ENCODE measurements at places on chromosomes 3 and 15.

DNA sequence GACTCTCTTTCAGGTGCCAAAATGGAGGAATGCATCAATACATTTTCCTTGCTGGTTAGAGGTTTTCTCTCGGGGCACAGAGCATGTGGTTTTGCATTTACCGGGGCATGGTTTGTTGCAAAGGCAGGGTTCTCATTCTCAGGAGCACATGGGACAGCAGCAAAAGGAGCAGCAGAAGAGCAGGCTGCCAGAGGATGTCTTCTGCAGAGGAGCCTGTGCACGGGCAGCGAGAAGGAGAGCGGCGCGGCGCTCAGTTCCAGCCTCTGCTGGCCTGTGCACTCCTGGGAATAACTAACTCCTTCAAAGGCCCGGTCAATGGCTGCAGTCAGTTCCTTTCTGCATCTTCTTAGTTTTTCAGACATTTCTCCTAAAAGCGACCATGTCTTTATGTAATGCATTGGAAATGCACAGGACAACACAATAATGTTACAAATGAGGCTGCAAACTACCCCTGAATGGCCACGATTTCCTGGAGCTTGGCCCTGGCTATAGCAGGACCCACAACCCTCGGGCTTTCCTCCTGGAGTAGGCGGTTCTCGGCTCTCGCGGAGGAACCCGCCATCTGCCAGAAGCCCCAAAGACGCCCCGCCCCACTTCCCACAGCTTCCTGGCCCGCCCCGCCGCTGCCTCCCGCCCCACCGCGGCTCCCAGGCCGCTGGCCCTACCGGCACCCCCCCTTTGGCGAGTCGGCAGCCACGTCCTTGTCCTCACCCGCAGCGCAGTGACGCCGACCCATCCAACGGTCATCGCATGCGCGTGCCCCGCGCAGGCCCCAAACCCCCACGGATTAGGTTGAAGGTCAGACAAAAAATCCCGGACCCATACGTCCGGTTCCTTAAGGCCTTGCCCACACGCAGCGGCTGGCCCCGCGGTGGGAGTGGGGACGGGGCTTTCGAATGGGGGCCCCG lies at the start of gene C3orf62:
TSS of gene C3orf62 (minus strand) at position 758 of the 908 bp plus-strand sequence. CDS start at position 398, 360 bp downstream.
- DNase-seq: peak; percentile 87

DNA sequence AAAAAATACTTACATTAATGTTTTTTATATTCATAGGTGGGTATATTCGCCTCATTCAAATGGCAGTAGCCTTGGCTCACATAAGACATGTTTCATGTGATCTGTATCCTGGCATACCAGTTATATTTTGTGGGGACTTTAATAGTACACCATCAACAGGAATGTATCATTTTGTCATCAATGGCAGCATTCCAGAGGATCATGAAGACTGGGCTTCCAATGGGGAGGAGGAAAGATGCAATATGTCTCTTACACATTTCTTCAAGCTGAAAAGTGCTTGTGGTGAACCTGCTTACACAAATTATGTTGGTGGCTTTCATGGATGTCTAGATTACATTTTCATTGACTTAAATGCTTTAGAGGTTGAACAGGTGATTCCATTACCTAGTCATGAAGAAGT lies 3.5 kb downstream of the PDE12 start:
- no peak for DNase-seq

DNA sequence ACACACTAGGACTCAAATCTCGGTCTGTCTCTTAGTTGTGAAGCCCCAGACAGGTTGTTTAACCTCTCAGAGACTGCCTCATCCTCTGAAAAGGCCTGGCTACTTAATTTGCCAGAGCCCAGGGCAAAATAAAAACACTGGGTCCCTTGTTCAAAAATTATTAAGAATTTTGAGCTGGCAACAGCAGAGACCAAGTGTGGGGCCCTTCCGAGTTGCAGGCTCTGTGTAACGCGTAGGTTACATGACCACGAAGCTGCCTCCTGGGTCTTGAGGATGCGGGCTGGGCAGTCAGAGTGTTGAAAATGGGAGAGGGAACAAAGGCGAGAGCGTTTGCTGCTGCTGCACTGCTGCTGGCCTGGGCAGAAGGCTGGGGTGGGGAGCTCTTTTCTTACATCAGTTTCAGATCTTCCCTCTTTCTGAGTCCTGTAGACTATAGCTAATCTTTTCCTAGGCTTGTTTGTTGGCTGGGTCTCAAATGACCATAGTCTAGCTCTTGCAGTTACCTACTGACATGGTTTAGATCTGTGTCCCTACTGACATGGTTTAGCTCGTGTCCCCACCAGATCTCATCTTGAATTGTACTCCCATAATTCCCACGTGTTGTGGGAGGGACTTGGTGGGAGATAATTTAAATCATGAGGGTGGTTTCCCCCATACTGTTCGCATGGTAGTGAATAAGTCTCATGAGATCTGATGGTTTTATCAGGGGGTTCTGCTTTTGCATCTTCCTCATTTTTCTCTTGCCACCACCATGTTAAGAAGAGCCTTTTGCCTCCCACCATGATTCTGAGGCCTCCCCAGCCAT lies 49.9 kb downstream of the CLEC3B start:
- DNase-seq: peak; percentile 79

DNA sequence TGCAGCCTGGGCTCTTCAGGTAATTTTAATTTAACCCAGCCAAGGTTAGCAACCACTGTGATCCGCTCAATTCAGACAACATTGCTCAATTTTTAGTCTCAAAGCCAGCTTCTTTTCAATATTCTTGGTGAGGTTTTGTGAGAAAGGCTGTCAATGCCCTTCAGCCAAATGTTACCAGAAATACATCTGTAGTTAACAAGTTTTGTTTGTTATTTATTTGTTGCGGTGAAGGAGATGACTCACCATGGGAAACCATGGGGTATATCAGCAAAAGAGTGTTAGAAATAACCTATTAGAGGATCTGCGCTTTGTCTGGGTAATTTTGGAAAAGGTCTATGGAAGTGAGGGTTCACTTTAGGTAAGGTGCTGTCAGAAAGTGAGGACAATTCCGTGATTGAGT lies 5.0 kb downstream of the SLC9C1 start:
- DNase-seq: no peak

- DNase-seq: no peak
These were observed 16.2 kb downstream of the CEP19 start for GRCh38 chr3:196695849-196696226.

- peak; percentile 85 for DNase-seq
These were observed 56.7 kb upstream of the BLM start for GRCh38 chr15:90660195-90660998.

- DNase-seq: no peak
These were observed 46.5 kb downstream of the BBS4 start for GRCh38 chr15:72732516-72732915.

DNA sequence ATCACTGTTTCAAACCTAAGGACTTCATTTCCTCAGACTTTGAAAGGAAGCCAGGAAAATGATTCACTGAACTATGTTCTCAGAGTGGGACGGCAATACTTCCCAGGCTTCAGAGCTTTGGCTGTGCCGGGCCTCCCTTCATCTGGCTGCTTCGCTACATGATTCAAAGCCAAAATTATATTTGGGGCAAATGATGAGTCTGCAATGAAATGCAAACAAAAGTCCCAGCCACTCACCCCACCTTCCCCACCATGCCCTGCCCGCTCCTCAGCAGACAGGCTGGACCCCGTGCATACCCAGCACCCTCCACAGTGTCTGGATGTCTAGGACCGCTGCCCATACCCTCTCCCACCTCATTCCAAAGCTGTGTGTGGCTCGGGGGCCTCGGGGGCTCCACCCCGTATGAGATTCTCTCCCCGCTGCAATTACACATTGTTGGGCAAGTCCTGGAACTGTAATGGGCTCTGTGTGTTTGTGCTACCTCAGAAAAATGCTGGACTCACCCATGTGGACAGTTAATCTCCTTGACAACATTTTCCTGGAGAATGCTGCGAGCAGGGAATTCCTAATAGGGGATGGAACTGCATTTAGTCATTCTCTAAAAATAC lies 32.2 kb downstream of the ATP10A start:
- no peak for DNase-seq

GRCh38 chr3:179474480-179474879 lies 23.2 kb upstream of the GNB4 start:
- DNase-seq: no peak

- DNase-seq: no peak
These were observed 312.2 kb upstream of the ZNF717 start for GRCh38 chr3:76097589-76097969.

- no peak for DNase-seq
These were observed 225.8 kb upstream of the ALCAM start for GRCh38 chr3:105140899-105141367.

DNA sequence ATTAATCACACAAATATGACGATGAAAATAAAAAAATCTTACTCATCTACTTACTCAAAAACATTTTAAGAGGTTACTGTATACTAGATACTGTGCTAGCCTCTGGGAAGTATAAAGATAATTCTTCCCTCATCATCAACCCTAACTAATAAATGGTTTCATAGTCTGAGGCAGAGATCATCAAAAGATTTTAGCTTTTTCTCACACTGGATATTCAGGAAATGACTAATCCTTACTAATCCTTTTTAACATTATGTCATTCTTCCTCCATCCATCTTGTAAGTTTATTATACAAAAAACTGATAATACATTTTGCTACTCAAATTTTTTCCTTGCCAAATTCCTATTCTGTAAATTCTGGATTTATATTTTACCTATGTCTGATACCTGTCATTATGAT lies 29.7 kb downstream of the ACAD11 start:
- no peak for DNase-seq

DNA sequence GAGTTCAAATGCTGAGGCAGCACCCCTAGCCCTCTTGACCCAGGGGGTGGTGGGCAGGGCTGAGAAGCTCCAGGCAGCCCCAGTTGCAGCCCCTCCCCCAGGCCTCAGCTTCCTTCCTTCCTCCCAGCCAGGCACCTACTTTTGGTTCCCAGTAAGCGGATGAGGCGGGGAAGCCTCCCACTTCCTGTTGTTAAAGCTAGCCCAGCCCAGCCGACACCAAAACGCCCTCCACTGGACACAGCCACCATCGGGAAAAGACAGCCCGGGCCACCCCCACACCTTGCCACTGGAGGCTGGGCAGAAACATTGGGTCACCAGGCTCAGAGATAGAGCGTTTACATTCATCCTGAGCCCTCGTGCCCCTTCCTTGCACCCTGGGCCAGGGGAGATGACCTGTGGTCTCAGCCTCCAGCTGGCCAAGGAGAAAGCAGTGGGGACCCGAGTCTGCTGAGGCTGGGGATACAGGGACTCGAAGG lies 3.5 kb downstream of the DUSP7 start:
- peak; percentile 92 for DNase-seq

- no peak for DNase-seq
These were observed 211.6 kb downstream of the CNTN3 start for GRCh38 chr3:74402821-74403220.

- peak; percentile 61 for DNase-seq
These were observed 116.7 kb downstream of the FHIT start for GRCh38 chr3:61134532-61134931.

DNA sequence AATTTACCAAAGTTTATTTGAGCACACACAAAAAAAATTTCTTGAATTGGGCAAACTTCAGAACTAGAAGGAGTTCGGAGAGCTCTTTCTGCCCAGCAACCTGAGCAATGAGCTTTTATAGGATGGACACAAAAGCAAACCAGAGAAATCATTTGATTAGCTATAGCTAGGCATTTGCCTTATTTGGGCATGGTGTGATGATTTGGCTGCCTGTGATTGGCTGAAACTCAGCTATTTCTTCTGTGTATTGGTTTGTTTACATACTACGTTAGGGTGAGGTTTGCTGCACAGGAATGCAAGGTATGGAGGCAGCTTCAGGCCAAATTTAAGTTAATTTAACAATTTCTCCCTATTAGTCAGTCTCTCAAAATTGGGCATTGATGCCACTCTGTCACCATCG lies 65.1 kb downstream of the NEK11 start:
- DNase-seq: no peak

DNA sequence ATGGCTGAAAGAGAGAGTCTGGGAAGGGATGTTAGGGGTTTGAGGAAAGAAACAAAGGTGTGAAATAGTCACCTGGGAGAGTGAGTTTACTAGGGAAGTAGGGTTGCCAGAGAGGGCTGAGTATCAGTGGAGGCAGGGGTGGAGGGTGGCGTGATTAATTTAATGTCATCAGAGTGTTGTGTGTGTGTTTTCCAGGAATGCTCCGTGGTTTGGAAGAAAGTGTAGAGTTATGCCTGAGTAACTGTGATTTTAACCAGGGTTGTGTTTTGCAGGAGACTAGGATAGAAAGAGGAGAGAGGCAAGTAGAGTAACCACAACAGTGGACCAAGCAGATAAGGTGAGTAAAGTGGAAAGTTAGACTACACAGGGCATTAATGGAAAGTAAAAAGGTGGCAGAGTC lies 27.2 kb downstream of the PLD1 start:
- no peak for DNase-seq

DNA sequence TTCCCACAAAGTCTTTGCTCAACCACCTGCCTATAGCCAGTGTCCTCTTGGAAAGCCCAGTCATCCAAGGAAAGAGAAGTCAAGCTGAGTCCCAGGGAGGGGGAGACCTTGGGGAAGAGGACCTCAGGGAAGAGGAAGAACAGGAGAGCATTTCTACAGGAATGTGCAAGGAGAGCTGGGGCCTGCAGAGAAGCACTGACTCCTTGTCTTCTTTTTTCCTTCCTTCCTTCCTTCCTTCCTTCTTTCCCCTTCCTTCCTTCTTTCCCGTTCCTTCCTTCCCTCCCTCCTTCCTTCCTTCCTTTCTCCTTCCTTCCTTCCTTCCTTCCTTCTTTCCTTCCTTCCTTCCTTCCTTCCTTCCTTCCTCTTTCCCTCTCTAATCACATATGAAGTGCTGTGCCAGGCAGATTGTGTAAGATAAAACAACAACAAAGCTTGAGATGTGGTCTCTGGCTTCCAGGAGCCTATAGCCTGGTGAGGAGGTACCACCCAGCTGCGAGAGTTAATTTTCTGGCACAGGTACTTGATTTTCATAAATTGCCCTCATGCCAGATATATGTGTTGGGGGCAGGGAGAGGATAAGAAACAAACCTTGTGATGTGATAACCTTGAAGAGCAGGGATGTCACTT lies 70.0 kb downstream of the NOX5 start:
- DNase-seq: no peak

GRCh38 chr3:144107923-144108322 lies 136.3 kb downstream of the DIPK2A start:
- no peak for DNase-seq

GRCh38 chr3:53597136-53597915 lies 102.9 kb downstream of the CACNA1D start:
- DNase-seq: peak; percentile 61

GRCh38 chr3:11610700-11611275 lies 32.9 kb downstream of the VGLL4 start:
- DNase-seq: no peak

- DNase-seq: no peak
These were observed 230.5 kb downstream of the MFSD1 start for GRCh38 chr3:159032311-159032710.

DNA sequence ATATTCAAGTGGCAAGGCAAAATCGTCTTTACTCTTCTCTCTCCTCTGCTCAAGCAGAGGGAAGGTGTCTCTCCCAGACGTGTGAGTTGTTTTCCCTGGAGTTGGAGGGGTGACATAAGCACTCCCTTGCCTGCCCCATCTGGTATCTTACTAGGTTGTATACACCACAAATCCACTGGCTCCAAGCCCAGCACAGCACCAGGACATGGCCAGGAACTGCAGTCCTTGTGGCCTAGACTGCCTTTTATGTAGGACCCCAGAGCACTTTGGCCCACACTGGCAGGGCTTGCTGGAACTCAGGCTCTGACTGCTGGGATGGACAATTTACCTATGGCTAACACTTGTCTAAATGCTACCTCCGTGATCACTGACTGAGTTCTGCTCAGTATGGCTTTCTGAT lies 34.0 kb downstream of the DZIP3 start:
- no peak for DNase-seq

- no peak for DNase-seq
These were observed 733.0 kb downstream of the ZPLD1 start for GRCh38 chr3:103167850-103168249.

GRCh38 chr3:158820521-158820920 lies 18.7 kb downstream of the MFSD1 start:
- DNase-seq: no peak

GRCh38 chr15:68992696-68993095 lies 21.8 kb upstream of the NOX5 start:
- DNase-seq: no peak
